Naive B cell (primary cell): ENCODE measurements at places on chromosomes 3 and 15. TPM values are rescaled to one million over a fixed set of nuclear protein-coding genes. Genes with fewer than 3 reads are reported as not detected.
A peak's percentile ranks its signal among the peaks of the same experiment; 100 is the strongest.

The PPP1R14D gene
- not detected for polyA plus RNA-seq

The FYTTD1 gene
- polyA plus RNA-seq: 68.2 TPM

GRCh38 chr3:67712259-67712658 is 57.8 kb upstream of the SUCLG2 start:
- H3K27ac ChIP-seq: no peak overlapping the region
- no peak overlapping the region for H3K4me3 ChIP-seq
- H3K27me3 ChIP-seq: no peaks in the 10 kb centered on the region
- peaks cover 5% of the 10 kb centered on the region for H3K36me3 ChIP-seq
- H3K4me1 ChIP-seq: no peaks in the 10 kb centered on the region

DNA sequence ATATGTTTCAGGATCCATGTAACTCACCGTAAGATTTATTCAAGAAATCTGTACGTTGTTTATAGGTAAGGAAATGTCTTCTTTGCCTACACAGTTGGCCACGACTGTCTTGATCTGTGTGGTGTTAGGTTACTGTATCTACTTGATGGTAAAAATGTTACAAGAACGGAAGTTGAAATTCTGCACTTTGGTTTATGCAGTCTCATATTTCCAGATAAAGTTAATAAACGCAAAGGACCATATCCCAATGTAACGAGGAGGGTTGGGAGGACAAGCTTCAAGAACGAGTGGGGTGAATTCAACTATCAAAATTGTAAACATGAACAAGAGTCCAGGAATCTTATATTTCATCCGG is 1.0 kb downstream of the USF3 start:
- peaks cover 25% of the 10 kb centered on the region for H3K4me1 ChIP-seq
- peak overlapping the region; percentile 98 for H3K27ac ChIP-seq
- peak overlapping the region; percentile 100 for H3K4me3 ChIP-seq
- no peaks in the 10 kb centered on the region for H3K27me3 ChIP-seq
- peaks cover 8% of the 10 kb centered on the region for H3K36me3 ChIP-seq

DNA sequence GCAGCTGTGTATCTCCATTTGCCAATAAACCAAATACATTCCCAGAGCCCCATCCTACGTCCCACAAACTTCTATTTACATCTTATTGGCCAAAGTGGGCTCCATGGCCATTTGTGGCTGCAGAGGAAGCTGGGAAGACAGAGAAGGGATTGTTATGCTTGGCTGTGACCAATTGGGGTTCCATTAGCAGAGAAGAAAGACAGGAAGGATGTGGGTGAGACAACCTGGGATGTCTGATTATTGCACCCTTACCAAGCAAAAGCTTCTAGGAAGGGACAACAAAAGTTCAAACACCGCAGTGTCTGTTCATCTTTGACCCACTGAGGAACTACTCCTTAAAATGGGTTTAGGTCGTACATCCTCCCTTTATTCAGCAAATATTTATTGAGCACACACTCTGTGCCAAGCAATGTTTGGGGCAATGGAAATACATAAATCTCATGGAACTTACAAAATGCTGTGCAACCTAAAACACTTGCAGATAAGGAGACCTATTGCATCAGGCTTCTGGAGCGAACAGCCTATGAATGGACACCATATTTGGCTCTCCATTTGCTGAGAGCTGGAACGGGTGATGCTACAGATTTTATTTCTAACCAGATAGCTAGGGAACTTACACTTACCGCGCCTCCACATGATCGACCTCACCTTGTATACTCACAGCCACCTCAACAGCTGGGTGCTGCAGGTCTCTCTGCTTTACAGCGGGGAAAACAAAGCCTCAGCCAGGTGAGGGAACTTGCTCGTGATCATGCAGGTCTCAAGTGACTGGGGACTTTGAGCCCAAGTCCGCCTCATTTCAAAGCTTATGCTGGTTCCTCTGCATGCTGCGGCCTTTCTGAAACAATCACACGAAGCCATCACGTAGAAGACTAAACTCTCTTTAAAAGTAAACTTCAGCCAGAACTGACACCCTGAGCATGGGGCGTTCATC is 21.4 kb upstream of the NR2E3 start:
- DNase-seq: no peak
- no peaks in the 10 kb centered on the region for H3K36me3 ChIP-seq
- no peaks in the 10 kb centered on the region for H3K4me1 ChIP-seq
- peaks cover 11% of the 10 kb centered on the region for H3K27me3 ChIP-seq
- no peak overlapping the region for H3K4me3 ChIP-seq

- no peak overlapping the region for H3K4me3 ChIP-seq
- DNase-seq: no peak
- no peaks in the 10 kb centered on the region for H3K36me3 ChIP-seq
- H3K27ac ChIP-seq: no peak overlapping the region
- no peaks in the 10 kb centered on the region for H3K27me3 ChIP-seq
These were observed 210.5 kb downstream of the ZIC4 start for GRCh38 chr3:147195887-147196286.

DNA sequence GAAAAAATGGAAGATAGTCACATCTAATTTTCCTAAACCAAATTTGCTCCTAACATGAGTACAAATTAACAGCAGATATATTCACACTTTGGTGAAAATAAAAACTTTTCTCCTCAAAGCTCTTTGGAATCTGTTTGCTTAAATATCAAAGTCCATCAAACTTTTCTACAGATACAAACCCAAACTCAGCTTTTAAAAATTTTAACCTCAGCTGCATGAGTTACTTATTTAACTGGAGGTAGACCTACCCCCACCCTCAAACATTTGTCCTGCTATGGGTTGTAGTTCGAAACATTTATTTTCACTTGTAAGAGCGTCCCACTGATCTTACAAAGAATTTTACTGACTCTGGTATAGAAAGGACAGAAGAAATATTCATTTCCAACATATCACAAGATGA is 8.9 kb upstream of the XYLB start:
- no peaks in the 10 kb centered on the region for H3K36me3 ChIP-seq
- no peak overlapping the region for H3K27ac ChIP-seq
- H3K27me3 ChIP-seq: peaks cover 5% of the 10 kb centered on the region

DNA sequence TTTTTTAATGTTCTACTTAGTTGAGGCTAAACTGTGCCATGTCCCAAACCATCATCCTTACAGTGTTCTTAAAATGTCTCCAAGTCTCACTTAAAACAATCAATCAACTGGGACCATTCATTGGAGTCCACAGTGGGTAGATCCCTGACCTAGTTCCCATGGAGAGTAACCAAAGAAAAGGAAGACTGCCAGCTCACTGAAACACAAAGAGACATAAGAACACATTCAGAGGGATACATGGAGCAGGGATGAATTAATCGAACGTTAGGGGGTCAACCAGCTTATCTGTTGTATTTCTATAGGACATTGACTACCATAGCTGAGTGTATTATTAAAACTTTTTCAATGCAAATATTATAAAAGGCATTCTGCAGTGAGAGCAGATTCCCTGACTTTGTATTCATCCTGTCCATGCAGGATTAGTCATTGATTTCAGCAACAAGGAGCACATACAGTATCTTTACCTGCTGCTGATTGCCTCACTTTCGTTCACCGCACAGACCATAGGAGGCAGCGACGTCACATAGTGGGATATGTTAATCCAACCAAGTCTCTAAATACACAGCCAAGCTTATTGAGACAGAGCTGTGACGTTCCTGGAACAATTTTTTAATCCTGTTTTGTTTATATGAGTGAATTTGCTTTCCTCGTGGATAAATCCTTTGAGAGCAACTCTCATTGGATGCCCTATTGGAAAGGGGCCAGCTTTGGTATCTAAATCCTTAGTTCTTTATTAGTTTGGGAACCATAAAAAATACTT is 364.9 kb upstream of the RBMS3 start:
- H3K4me1 ChIP-seq: peaks cover 20% of the 10 kb centered on the region
- H3K36me3 ChIP-seq: no peaks in the 10 kb centered on the region
- H3K27me3 ChIP-seq: no peaks in the 10 kb centered on the region
- no peak overlapping the region for H3K4me3 ChIP-seq
- DNase-seq: no peak

DNA sequence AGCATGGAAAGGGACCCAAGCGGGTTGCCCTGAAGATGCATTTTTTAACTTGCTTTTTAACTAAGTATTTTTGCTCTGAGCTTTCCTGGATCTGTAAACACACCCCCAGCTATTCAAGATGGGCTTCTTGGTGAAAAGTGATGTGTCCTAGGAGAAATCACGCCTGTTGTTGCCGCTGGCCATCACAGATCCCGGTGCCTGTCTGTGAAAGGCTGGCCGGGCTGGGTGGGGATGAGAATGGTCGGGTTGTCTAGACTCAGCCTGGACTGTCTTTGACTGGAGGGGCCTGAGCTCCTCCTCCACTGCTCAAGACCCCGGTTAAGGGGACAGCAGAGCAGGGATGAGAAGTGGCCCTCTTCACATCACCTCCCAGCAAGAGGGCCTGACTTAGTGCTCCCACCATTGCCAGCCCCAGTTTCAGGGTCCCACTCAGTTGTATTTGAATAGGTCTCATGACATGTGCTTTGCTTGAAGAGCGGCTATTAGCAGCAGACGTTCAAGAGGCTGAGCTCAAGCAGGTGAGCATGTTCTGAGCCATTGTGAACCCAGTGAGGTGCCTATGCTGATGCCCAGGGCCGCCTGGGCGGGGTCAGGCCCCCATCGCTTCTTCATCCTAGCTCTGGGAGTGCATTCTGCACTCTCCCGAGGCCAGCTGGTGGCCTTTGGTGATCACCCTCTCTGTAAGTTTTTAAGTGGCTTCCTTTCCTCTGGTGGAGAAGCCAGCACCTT is 79.9 kb downstream of the IGF1R start:
- no peaks in the 10 kb centered on the region for H3K4me1 ChIP-seq
- no peaks in the 10 kb centered on the region for H3K36me3 ChIP-seq
- H3K4me3 ChIP-seq: no peak overlapping the region
- no peak for DNase-seq
- no peaks in the 10 kb centered on the region for H3K27me3 ChIP-seq
- H3K27ac ChIP-seq: no peak overlapping the region

DNA sequence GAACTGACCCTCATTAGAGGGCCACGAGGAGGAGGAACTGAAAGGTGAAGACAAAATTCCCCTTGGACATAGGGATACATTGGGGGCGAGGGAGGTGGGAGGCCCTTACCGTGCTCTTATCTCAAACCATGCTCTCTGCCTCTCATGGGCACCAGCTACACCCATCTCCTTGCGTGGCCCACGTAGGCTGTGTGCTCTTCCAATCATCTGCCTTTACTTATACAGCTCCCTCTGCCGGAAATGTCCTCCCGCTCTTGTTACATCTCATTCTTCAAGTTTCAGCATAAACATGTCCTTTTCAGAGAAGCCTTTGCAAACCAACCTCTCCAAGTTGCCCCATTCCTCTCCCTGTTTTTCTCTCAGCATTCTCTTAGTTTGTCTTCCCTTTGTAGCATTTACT is 307.8 kb upstream of the PROK2 start:
- H3K4me3 ChIP-seq: no peak overlapping the region
- H3K27ac ChIP-seq: no peak overlapping the region
- H3K36me3 ChIP-seq: no peaks in the 10 kb centered on the region
- H3K4me1 ChIP-seq: peaks cover 34% of the 10 kb centered on the region
- DNase-seq: no peak
